HFF-Myc (cell line): ENCODE measurements at places on chromosomes 12 and 14.

- DNase-seq, result no peak
Measured at GRCh38 chr12:5094551-5094950, 50.9 kb downstream of the KCNA5 start.

DNA sequence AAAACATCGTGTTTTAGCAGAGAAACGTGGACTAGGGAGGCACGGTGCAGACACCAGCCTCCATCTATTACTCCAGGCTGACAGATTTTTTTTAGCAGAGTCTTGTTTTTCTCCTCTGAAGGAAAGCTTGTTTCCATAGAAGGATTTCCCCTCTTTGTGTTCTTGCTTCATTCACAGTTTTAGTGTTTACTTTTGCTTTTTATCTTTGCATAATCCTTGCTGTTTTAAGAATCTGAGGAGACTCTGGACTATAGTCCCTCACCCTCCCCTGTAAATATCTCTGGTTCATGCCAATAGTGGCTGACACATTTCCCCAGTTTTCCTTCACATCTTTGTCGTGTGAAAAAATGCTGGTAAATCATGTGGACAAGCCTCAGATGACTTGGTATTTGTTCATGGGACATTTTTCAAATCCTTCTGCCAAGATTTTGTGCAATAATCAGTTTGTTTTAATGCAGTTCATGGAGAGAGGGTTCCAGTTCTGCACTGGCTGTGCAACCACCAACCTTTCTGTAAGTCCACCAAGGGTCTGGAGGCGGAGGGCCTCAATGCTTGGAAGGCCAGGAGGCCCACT is 39.9 kb upstream of the TMCC3 start:
- no peak for DNase-seq

DNA sequence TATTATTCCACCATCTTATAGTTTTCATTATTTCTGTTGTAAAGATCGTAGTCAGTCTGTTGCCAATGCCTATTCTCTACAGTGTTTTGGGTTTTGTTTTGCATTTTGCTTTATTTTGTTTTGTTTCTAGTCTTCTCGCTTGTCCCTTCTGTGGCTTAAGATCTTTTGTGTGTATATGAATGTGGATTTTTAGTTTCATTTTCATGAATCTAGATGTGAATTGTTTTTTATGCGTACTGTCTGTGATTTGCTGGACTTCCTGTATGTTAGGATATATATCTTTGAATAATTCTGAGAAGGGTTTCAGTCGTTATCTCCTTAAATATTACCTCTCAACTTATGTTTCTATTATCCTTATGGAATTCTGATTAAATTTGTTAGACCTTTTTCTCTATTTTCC is 13.4 kb downstream of the C12orf42 start:
- DNase-seq, result no peak

GRCh38 chr14:34498684-34499412 is 36.8 kb upstream of the SPTSSA start:
- DNase-seq, result peak; percentile 9

GRCh38 chr14:60632777-60633176 is 16.5 kb downstream of the SIX1 start:
- DNase-seq, result no peak

- DNase-seq, result no peak
Measured at GRCh38 chr14:20866194-20866593, 25.0 kb upstream of the RNASE3 start.

DNA sequence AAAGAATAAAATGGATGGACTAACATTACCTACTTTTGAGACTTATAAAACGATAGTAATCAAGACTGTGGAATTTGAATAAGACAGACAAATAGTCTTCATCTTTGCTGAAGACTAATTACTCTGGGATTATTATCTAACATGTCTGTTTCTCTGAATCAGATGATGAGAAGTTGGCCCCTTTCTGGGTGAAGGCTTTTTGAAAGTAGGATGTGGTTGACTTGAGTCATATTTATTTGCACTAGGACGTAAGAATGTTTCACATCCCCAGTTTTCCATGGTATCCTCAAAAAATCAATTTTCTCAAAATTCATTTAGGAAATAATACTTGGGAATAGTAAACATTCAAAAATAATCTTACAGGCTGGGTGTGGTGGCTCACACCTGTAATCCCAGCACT is 31.8 kb downstream of the PKP2 start:
- DNase-seq, result no peak

- peak; percentile 31 for DNase-seq
Measured at GRCh38 chr12:117854339-117855012, 114.3 kb downstream of the KSR2 start.

GRCh38 chr12:96404696-96405095 is 4.5 kb upstream of the CDK17 start:
- DNase-seq, result no peak

DNA sequence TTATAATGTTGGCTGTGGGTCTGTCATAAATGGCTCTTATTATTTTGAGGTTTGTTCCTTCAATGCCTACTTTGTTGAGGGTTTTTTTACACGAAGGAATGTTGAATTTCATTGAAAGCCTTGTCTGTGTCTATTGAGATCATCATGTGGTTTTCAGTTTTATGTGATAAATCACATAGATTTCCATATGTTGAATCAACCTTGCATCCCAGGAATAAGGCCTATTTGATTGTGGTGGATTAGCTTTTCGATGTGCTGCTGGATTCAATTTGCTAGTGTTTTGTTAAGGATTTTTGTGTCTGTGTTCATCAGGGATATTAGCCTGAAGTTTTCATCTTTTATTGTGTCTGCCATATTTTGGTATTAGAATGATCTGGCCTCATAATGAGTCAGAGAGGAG is 27.6 kb downstream of the SLC2A13 start:
- DNase-seq, result no peak

DNA sequence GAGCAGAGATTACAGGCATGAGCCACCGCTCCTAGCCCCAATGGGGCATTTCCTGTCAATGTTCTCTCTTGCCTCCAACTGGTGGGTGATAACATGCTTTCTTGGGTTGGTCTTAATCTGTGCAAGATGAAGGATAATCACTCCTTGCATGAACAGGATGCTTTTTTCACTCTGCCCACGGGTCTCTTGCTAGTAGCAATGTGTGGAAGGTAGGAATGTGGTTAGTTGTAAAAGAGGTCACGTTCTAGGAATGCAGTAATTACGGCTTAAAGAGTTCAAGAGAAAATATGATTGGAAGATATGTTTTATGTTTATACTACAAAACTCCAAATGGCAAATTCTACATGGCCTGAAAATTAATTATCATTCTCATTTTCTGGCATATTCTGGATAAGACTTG is 10.5 kb downstream of the RNASE10 start:
- no peak for DNase-seq

DNA sequence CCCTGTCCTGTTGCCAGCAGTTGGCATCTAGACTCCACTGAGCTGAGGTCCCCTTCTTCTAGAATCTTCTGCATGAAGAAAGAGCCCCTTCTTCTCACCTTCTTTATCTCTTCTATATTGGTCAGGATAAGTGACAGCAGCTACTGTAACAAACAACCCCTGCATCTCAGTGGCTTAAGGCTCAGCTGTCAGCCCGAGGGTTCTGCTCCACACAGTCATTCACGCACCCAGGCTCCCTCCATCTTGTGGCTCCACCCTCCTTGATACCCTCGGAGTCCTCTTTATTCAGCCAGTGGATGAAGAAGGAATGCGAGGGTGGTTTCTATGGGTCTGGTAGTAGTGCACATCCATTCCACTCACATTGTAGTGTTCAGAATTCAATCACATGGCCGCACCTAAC is 10.5 kb upstream of the RFLNA start:
- DNase-seq, result no peak

- no peak for DNase-seq
Measured at GRCh38 chr12:92421701-92422100, 276.1 kb upstream of the BTG1 start.

DNA sequence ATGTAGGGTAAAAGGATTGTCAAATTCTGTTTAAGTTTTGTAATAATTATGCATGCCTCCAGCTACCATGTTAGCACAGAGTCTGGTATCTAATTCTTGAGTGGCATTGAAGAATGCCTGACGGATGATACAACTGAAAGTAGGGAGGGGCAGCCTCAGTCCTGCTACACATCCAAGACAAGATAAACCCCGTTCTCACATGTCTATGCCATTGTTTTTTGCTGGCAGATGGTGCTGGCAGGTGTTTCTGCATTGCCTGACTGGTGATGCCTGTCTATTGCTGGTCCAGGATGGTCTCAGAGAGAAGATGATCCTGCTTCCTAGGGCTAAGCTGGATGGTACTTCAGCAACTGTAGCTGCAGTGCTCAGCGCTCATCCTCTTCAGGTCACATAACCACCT is 245.8 kb upstream of the NAV3 start:
- no peak for DNase-seq

GRCh38 chr14:59964251-59965007 is 44.5 kb downstream of the LRRC9 start:
- no peak for DNase-seq
